ENCODE measurements at places on chromosomes 6 and 20.

DNA sequence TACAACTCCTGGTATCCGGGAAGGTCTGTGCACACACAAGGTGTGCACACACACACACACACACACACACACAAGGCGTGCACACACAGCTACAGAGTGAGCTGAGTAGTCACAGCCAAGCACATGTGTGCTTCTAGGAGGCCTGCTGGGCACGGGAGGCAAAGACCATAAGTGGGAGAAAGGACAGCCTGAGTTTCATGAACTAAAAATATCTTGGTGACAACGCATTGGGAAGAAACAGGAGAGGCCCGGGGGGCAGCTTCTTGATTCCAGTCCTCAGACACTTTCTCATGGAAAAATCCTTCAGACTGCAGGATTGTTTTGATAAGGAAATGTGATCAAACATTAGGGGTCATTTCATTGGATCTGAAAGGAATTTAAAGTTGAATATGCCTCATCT is 2.6 kb downstream of the TRAF3IP2 start:
- peak; percentile 66 for DNase-seq

- DNase-seq, result no peak
Measured at GRCh38 chr6:2823104-2823850, 18.4 kb downstream of the SERPINB1 start.

- DNase-seq, result no peak
Measured at GRCh38 chr20:57658833-57659516, 38.7 kb upstream of the ZBP1 start.

DNA sequence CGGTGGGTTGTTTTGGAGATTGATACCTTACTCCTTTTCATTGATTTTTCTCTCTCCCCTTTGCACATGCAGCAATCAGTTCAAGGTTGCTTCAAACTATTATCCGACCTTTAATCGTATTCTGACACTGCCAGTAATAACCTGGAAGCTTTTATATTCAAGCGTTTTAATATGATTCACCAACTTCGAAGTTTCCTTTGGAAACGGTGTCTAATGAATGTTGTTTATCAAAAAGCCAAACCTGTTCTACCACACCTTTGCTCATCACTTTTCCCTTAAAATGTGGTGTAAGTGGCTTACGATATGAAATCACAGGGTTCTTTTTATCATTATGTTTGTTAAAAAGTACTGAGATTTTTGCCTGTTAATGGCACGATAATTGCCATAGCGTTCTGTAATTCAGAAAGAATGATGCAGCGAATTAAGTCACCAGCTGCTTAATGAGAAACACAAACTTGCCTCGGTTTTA is 660 bp downstream of the STXBP5 start:
- peak; percentile 14 for DNase-seq

DNA sequence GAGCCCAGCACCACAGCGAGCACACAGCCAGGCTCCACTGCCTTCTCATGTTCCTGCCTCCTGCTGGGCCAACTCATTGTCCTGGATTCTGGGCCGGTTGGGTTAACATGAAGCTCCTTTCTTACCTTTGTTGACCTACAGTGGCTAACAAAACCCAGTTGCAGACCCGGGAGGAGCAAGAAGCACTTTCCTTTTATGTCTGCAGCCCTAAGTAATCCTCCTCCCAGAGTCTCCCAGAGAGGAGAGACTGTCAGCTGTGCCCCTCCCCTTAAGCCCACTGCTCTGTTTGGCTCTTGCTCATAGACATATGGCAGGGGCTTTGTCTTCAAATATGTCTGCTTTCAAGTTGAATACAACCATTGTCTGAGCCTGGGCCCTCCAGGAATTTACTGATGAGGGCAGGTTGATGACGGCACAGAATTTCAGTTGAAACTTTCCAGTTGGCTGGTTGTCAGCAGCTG is 55.2 kb downstream of the PSMB1 start:
- no peak for DNase-seq

- no peak for DNase-seq
Measured at GRCh38 chr6:2725364-2725988, 25.2 kb downstream of the MYLK4 start.

DNA sequence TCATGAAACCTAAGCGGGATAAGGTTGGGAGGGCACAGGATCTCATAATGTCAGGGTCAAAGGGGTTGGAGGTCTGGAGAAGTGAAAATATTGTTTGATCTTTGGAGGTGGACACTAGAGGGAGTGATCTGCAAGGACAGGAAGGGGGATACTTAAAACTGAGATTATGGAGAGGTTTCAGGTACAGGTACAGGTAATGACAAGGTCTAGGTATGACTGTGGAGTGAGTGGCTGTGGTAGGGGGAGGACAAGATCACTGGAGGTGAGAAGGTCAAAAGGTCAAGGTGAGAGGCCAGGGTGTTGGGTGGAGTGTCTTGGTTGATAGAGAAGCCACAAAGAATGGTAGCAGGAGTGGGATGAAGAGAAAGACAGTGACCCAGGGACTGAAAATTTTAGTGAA is 16.8 kb upstream of the NOTCH4 start:
- DNase-seq, result no peak

GRCh38 chr6:164099269-164099865 is 684.8 kb downstream of the QKI start:
- no peak for DNase-seq
